ENCODE measurements at places on chromosomes 7 and 10. TPM values are rescaled to one million over a fixed set of nuclear protein-coding genes. Genes with fewer than 3 reads are reported as not detected.

GRCh38 chr10:19817231-19817933 lies 1.1 kb downstream of the PLXDC2 start:
- peak overlapping the region; percentile 81 for H3K4me3 ChIP-seq
- H3K27ac ChIP-seq, result no peak overlapping the region
- H3K36me3 ChIP-seq, result no peaks in the 10 kb centered on the region
- H3K27me3 ChIP-seq, result peaks cover 10% of the 10 kb centered on the region
- DNase-seq, result peak; percentile 32

DNA sequence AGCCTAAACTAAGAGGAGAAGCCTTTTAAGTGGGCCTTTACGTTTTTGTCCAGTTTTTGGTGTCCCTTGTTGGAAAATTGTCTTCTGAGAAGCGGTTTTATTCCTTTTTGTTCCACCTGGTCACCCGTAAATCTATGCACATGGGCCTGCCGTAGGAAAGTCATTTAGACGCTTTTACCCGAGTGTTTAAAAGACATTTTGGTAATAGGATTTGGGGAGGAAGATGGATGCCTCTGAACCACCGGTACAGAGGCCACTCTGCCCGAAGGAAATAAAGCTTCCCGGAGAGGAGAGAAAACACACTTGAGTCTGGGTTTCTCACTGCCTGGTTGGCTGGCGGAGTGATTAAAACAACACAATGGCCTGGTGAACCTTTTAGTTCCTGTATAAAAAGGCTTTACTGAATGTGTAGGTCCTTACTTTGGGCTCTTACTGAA lies 760 bp downstream of the THNSL1 start:
- no peaks in the 10 kb centered on the region for H3K27me3 ChIP-seq
- no peaks in the 10 kb centered on the region for H3K4me1 ChIP-seq
- peak overlapping the region; percentile 80 for H3K4me3 ChIP-seq
- no peak for DNase-seq
- no peaks in the 10 kb centered on the region for H3K36me3 ChIP-seq

- peaks cover 3% of the 10 kb centered on the region for H3K4me1 ChIP-seq
- H3K36me3 ChIP-seq, result peaks cover 9% of the 10 kb centered on the region
Observed at GRCh38 chr10:80518143-80518806, 19.4 kb upstream of the SH2D4B start.

- DNase-seq, result peak; percentile 75
- H3K27me3 ChIP-seq, result no peaks in the 10 kb centered on the region
- H3K4me1 ChIP-seq, result peaks cover 4% of the 10 kb centered on the region
- no peaks in the 10 kb centered on the region for H3K36me3 ChIP-seq
- H3K4me3 ChIP-seq, result no peak overlapping the region
- no peak overlapping the region for H3K27ac ChIP-seq
Observed at GRCh38 chr7:48182718-48183369, 11.6 kb downstream of the ABCA13 start.

- H3K4me1 ChIP-seq, result peaks cover 2% of the 10 kb centered on the region
- no peaks in the 10 kb centered on the region for H3K36me3 ChIP-seq
- peaks cover under 1% of the 10 kb centered on the region for H3K27me3 ChIP-seq
- no peak overlapping the region for H3K4me3 ChIP-seq
- no peak for DNase-seq
- H3K27ac ChIP-seq, result no peak overlapping the region
Observed at GRCh38 chr7:45238806-45239205, 81.2 kb downstream of the RAMP3 start.

GRCh38 chr10:56318816-56319215 lies 42.2 kb downstream of the ZWINT start:
- H3K4me3 ChIP-seq, result no peak overlapping the region
- no peaks in the 10 kb centered on the region for H3K36me3 ChIP-seq
- H3K27ac ChIP-seq, result no peak overlapping the region
- no peak for DNase-seq

- H3K4me3 ChIP-seq, result no peak overlapping the region
- no peaks in the 10 kb centered on the region for H3K4me1 ChIP-seq
- peak; percentile 63 for DNase-seq
- no peak overlapping the region for H3K27ac ChIP-seq
- no peaks in the 10 kb centered on the region for H3K36me3 ChIP-seq
- no peaks in the 10 kb centered on the region for H3K27me3 ChIP-seq
Observed at GRCh38 chr10:112140110-112140970, 43.2 kb downstream of the GPAM start.

DNA sequence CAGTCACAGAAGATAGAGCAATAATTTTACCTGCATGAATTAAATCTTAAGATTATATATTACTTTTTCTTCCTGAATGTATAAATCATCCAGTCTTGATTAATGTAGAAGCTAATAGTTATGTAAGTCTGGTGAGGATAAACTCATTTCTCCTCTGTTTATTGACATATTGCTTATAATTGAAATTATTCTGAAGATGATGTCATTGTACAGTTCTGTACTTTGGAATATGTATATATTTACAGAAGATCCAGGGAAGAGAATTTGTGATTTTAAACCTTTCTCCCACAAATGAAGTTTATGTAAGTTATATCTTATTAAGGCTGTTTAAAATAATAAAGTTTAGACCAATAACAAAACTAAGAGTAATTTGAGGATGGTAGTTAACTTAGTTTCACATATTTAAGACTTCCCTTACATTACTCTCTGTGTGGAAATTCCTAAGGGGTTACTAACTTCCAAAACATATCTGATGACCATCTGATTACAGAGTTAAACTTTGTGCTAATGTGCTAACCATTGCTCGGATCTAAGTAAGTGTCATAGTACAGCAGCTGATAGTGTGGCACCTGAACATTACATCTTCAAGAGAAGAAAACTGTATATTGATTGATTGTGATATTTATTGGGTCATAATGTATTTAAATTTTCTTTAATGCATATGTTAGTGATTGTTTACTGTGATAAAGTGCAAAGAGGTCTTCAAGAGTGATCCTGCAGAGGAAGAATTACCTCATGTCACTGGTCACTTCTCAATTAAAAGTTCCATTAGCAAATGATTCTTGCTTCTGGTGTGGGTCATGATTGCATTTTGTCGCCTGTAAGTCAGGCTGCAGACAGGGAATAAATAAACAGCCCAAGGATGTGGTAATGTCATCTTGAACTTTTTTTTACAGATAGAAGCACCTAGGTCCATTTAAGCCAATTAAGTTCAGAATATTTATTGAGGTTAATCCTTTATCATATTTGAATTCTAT lies 96.9 kb downstream of the UBE3C start:
- H3K27ac ChIP-seq, result no peak overlapping the region
- H3K36me3 ChIP-seq, result no peaks in the 10 kb centered on the region
- no peaks in the 10 kb centered on the region for H3K4me1 ChIP-seq
- no peak overlapping the region for H3K4me3 ChIP-seq
- no peaks in the 10 kb centered on the region for H3K27me3 ChIP-seq

GRCh38 chr10:12243864-12244620 lies 48.1 kb downstream of the CDC123 start:
- no peak overlapping the region for H3K4me3 ChIP-seq
- H3K4me1 ChIP-seq, result no peaks in the 10 kb centered on the region
- peaks cover 13% of the 10 kb centered on the region for H3K36me3 ChIP-seq
- no peaks in the 10 kb centered on the region for H3K27me3 ChIP-seq
- no peak overlapping the region for H3K27ac ChIP-seq

- no peak for DNase-seq
- H3K4me1 ChIP-seq, result no peaks in the 10 kb centered on the region
- no peaks in the 10 kb centered on the region for H3K27me3 ChIP-seq
- H3K27ac ChIP-seq, result no peak overlapping the region
- H3K4me3 ChIP-seq, result no peak overlapping the region
Observed at GRCh38 chr7:81669476-81670105, 100.3 kb downstream of the HGF start.

GRCh38 chr10:88273567-88273966 lies 309.6 kb downstream of the RNLS start:
- H3K4me1 ChIP-seq, result peaks cover 10% of the 10 kb centered on the region
- H3K27ac ChIP-seq, result no peak overlapping the region
- no peak for DNase-seq
- H3K36me3 ChIP-seq, result no peaks in the 10 kb centered on the region

GRCh38 chr7:31101544-31101943 lies 49.4 kb downstream of the ADCYAP1R1 start:
- H3K4me1 ChIP-seq, result no peaks in the 10 kb centered on the region
- H3K4me3 ChIP-seq, result no peak overlapping the region
- H3K27me3 ChIP-seq, result no peaks in the 10 kb centered on the region

GRCh38 chr10:109430043-109430760 lies 493.1 kb downstream of the XPNPEP1 start:
- H3K4me1 ChIP-seq, result no peaks in the 10 kb centered on the region
- no peaks in the 10 kb centered on the region for H3K36me3 ChIP-seq
- no peak overlapping the region for H3K27ac ChIP-seq
- no peak overlapping the region for H3K4me3 ChIP-seq
- no peaks in the 10 kb centered on the region for H3K27me3 ChIP-seq

- no peaks in the 10 kb centered on the region for H3K36me3 ChIP-seq
- H3K27me3 ChIP-seq, result no peaks in the 10 kb centered on the region
- no peak overlapping the region for H3K27ac ChIP-seq
- H3K4me3 ChIP-seq, result no peak overlapping the region
- no peaks in the 10 kb centered on the region for H3K4me1 ChIP-seq
- no peak for DNase-seq
Observed at GRCh38 chr10:89879121-89879520, 177.7 kb downstream of the KIF20B start.

GRCh38 chr7:108463613-108464012 lies 7.4 kb upstream of the NRCAM start:
- no peak overlapping the region for H3K4me3 ChIP-seq
- no peak for DNase-seq
- H3K36me3 ChIP-seq, result no peaks in the 10 kb centered on the region
- H3K27me3 ChIP-seq, result peaks cover 3% of the 10 kb centered on the region

DNA sequence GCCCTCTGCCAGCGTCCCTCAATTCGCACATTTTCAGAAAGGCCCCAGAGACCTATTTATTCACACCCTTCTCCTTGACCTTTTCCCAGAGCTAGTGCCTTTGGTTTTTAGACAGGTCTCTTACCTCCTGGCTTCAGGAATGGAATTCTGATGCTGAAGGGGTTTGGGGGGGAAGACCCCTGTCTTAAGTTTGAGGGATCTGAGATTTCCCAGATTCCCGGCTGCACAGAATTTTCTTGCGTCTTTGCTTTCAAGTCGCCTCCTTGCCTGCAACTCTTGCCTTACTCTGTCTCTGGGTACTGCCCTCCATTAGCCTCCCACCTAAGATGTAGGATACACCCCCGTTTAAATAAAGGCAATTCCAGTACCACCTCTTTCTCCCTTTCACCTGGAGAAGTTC lies 1.9 kb downstream of the GATA3 start:
- H3K27me3 ChIP-seq, result peaks cover 57% of the 10 kb centered on the region
- H3K4me3 ChIP-seq, result no peak overlapping the region
- H3K36me3 ChIP-seq, result no peaks in the 10 kb centered on the region
- H3K27ac ChIP-seq, result no peak overlapping the region
- no peak for DNase-seq

DNA sequence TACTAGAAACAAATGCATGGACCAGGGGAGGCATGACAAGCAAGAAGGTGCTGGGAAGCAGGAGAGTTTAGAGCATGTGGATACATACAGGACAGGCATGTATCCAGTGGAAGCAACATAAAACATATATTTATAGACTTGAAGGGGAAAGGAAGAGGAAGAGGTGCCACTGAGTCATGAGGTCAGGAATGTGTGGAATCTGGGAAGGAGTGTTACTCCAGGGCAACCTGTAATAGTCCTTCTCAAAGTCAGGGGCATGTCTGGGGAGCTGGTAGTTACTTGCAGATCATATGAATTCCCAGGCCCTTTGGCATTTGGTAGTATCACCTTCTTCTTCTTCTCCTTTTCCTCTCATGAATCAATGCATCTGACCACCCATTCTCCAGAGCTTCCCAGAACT lies 246.6 kb downstream of the XPNPEP1 start:
- H3K36me3 ChIP-seq, result no peaks in the 10 kb centered on the region
- no peak overlapping the region for H3K4me3 ChIP-seq
- H3K27me3 ChIP-seq, result no peaks in the 10 kb centered on the region
- peak; percentile 11 for DNase-seq
- H3K27ac ChIP-seq, result no peak overlapping the region

- H3K4me3 ChIP-seq, result no peak overlapping the region
- no peaks in the 10 kb centered on the region for H3K27me3 ChIP-seq
- no peaks in the 10 kb centered on the region for H3K36me3 ChIP-seq
- DNase-seq, result peak; percentile 11
- no peak overlapping the region for H3K27ac ChIP-seq
Observed at GRCh38 chr7:24129597-24129996, 154.4 kb upstream of the NPY start.

DNA sequence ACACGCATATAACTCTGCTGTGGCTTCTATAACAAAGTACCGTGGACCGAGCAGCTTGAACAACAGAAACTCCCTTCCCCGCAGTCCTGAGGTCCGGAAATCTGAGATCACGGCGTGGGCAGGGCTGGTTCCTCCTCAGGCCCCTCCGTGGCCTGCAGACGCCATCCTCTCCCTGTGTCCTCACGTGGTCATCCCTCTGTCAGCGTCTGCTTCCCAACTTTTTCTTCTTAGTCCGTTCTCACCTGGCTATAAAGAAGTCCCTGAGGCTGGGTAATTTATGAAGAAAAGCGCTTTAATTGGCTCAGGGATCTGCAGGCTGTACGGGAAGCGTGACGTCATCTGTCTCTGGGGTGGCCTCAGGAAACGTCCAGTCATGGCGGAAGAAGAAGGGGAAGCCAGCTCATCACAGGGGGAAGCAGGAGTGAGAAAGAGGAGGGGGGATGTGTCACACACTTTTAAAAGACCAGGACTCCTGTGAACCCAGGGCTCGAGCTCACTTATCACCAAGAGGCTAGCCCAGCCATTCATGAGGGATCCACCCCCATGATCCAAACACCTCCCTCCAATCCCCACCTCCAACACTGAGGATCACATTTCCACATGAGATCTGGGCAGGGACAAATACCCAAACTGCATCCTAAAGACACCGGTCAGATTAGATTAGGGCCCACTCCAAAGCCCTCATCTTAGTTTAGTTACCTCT lies 91.2 kb upstream of the INSIG1 start:
- DNase-seq, result peak; percentile 91
- peaks cover 9% of the 10 kb centered on the region for H3K4me1 ChIP-seq
- no peak overlapping the region for H3K4me3 ChIP-seq
- no peaks in the 10 kb centered on the region for H3K27me3 ChIP-seq
- H3K36me3 ChIP-seq, result no peaks in the 10 kb centered on the region
- peak overlapping the region; percentile 99 for H3K27ac ChIP-seq

GRCh38 chr7:98165827-98166667 lies 45.2 kb upstream of the BHLHA15 start:
- no peaks in the 10 kb centered on the region for H3K27me3 ChIP-seq
- no peaks in the 10 kb centered on the region for H3K36me3 ChIP-seq
- no peaks in the 10 kb centered on the region for H3K4me1 ChIP-seq
- no peak overlapping the region for H3K27ac ChIP-seq

DNA sequence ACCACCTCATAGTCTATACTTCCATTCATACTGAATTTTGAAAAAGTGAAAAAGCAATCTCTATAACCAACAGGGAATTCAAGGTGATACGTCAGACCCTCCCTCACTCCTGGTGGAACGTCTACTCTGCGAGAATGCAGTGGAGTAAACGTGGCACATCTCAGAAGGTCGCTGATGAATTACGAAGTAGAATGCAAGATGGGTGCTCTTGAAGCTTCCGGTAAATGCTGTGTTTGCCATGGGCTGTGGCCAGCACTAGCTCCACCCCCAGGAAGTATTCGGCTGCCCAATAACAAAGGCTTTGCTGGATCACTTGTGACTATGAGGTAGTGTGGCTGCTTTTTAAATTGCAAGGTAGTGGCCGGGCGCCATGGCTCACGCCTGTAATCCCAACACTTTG lies 226.0 kb downstream of the PRPF18 start:
- no peaks in the 10 kb centered on the region for H3K36me3 ChIP-seq
- H3K27me3 ChIP-seq, result no peaks in the 10 kb centered on the region
- no peak overlapping the region for H3K4me3 ChIP-seq
- no peak for DNase-seq
- peaks cover 8% of the 10 kb centered on the region for H3K4me1 ChIP-seq
- H3K27ac ChIP-seq, result no peak overlapping the region

Gene NRP1
- total RNA-seq, result 373 TPM

Gene SIRT1
- total RNA-seq, result 21.1 TPM

Gene AMPH
- total RNA-seq, result 3.6 TPM

Gene USP6NL
- total RNA-seq, result 8.7 TPM

Gene TRPV5
- total RNA-seq, result not detected

Gene TMEM176A
- total RNA-seq, result 61.1 TPM

Gene ATP6V1F
- total RNA-seq, result 128 TPM

Gene CCDC172
- total RNA-seq, result not detected

Gene PKD1L1
- under 0.01 TPM for total RNA-seq
